ENCODE measurements at places on chromosomes 7 and 10.
A peak's percentile ranks its signal among the peaks of the same experiment; 100 is the strongest.

DNA sequence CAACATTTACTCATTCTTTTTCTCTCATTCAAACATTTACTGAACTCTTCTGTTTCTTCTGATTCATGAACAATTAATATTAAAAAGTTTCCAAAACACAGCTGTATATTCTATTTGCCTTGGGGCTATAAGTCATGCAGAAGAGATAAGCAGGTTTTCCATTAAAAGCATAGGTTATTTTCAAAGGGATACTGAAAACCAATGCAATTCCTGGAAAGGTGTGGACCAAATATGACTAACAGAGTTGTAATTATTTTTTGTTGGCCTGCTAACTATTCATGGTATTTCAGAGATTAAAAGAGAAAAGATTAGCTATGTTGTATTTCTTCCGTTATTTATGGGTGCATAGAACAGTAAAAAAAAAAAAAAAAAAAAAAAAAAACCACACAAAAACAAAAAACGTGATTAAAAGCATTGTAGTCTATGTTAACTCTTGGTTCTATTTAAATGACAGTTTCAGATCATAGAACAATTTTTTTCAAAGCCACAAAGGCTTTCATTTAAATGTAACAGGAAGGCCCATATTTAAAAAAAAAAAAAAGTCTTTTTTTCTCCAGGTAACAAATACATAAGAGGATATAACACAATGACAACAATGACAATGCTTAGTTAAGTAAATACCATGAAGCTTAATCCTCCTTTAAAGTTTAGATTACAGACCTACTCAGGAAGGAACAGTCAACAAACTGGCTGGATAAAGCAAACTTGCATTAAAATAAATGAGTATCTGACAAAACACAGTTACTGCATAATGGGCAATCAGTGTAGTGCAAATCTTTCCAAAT is 1042.9 kb downstream of the GATA3 start:
- DNase-seq: no peak

GRCh38 chr10:101145750-101146391 is 14.8 kb downstream of the TLX1 start:
- DNase-seq: no peak

DNA sequence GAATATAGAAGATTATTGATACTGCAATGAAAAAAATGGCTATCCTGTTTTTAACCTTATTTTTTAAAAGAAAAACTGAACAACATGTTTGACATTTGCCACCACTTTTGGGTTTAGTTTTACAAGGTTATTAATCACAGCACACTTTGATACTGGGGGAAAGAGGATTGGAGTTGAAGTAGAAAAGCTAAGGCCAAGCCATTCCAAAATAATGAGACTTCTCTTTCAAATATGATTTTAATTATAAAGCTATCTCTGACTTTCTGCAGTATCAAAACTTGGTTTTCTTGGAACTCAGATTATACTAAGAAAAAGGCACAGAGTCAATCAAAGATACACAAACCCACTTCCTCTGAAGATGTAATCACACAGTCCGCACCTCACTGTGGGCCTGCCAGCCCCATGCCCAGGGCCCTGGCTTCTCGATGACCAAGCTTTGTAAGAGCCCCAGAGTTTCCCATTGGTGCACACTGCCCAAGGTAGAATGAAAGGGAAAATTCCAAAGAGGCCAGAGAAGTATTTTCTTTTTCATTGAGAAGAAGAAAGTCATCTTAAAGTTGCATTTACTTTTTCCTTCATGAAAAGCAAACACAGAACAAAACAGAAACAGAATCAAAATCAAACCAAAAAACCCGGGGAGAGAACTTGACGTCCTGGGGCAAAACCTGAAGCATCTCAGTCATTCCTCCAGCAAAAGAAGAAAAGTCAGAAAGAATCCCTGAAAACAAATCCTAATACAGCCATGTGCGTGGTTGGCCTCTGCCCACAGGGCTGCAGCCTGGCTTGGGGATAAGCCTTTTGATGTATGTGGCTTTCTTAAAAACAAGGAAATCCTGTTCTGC is 187.7 kb upstream of the KLF6 start:
- DNase-seq: no peak

GRCh38 chr7:85638394-85638793 is 451.5 kb upstream of the SEMA3D start:
- DNase-seq: no peak

DNA sequence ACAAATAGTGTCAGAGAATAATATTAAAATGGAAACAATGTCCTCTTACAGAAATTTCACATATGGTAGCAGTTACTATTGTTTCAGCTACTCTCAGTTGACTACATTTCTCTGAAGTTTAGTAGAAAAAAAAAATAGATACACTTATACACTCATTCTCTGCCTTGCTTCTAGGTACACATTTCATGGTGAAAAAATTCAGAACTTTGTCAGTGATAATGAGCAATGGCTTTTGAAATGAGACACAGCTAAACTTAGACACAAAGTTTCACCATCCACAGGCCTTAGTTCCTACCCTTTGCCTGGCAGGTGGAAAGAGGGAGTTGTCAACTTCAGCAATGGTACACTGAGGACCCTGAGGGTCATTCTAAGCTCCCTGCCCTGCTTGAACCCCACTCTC is 69.2 kb downstream of the CPVL start:
- DNase-seq: no peak

GRCh38 chr7:77576856-77577255 is 39.8 kb downstream of the PTPN12 start:
- no peak for DNase-seq

DNA sequence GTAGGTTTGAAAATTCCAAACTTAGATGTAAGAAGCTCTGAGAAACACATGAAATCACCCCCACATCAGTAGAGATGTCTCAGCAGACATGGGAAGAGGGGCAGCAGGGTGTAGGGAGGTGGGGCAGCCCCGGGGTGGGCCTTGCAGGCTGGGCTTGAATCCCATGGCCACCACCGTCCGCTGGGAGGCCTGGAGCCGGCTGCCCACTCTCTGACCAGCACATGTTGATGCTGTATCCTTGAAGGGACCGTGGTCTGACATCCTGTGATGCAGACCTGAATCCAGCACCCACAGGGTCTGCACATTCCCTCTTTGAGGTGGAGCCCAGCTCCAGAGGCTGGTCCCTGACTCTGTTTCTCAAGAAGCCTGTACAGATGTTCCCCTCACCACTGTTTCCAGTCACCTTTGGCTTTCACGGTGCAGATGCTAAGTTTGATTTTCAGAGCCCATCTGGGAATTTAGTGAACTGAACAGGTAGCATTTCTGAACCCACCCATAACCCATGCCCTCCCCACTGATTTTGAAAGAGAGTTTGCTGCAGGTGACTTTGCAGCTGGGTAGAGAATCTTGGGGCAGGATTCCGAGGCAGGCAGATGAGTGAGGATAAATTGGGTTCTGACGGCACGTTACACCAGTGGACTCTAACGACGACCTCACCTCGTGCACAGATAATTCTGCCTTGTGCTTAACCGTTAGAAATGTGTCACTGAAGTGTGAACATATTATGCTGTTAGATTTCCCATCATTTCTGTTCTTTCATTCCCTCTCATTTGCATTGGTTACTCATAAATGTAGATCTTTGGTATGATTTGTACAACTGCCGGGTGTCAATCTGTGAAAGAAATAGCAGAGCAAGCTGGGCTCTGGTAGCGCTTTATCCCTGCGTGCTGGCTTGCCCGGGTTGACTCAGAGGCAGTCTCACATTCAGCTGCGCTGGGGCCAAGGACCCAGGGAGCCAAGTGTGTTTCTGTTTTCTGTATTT is 45.7 kb downstream of the IKZF1 start:
- DNase-seq: no peak

DNA sequence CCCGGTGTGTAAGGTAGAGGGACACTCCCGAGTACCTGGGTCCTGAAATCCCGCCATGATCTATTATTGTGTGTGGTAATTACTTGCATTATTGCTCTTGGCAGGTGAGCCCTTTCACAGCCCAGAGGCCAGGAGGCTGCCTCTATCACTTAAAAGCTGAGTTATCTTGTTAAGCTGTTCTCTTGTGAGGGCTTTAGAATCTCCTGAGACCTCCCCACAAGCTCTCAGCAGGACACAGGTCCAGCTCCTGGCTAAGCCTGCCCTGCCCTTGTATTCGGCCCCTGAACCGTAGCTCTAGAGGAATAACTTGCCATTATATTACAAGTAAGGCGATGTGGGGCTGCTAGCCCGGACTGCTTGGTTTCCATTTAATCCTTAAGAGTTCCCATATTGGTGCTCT is 13.9 kb downstream of the SND1 start:
- DNase-seq: no peak

- DNase-seq: no peak
Measured at GRCh38 chr7:47619806-47620205, 37.9 kb upstream of the TNS3 start.

DNA sequence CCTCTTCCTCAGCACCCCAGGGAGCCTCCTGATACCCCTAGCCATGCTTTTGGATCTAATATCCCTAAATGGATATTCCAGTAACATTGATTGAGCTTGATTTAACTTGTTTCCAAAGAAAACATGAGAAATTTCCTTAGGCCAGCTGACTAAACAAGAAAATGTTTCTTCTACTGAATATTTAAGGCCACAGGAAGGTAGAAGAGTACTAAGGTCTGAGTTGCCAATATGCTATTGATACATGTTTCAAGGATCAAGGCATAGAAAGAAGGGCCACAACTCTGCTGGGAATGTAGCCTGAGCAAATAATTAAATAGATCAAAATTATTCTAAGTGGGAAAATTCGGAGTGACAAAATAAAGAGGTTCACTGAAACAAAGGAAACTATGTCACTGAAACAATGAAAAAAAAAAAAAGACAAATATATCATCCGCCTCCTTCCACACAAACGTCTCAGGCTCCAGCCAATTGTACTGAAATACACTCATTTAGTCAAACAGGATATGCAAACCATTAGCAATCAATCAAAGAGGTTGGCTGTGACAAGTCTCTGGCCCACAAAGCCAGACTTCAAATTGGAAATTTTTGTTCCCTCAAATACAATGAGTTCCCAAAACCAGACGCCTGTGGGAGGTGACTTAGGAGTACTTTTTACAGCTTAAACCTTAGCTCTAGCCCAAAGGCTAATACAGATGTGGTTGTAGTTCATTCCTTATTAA is 396.2 kb downstream of the HTR7 start:
- no peak for DNase-seq

DNA sequence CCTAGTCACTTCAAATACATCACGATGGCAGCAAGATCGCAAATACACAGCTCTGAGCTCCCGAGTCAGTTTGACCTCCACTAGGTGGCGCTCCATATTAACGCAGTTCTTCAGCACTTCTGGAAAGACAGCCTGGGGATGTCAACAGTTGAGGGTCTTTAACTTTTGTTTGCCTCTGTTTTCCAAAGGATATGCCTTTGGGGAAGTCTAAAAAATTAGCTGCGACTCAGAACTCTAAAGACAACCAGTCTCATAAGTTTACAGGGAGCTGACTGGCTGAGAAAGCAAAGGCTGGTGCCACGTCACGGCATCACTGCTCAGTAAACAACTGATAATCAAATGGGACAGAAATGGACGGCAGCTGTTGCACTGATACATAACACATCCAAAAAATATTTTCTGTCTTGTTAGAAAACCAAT is 458.8 kb downstream of the SORCS1 start:
- DNase-seq: peak; percentile 76

DNA sequence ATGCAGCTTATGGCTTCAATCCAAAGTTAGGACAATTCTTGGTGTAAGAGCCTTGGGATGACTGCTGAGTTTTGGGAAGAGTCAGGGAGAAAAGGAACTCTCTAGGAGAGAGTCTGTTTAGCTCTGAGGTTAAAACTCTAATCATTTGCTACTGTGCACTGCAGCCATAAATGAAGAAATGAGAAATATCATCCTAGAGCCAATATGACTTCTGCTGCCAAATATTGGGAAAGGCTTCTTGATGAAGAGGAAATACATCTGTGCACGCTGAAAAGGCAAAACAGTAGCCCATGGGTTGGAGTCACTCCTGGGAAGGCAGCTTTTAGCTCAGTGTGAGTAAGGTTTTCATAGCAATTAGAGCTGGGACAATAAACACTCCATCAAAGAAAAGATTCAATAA is 308.8 kb downstream of the SFMBT2 start:
- DNase-seq: peak; percentile 65

DNA sequence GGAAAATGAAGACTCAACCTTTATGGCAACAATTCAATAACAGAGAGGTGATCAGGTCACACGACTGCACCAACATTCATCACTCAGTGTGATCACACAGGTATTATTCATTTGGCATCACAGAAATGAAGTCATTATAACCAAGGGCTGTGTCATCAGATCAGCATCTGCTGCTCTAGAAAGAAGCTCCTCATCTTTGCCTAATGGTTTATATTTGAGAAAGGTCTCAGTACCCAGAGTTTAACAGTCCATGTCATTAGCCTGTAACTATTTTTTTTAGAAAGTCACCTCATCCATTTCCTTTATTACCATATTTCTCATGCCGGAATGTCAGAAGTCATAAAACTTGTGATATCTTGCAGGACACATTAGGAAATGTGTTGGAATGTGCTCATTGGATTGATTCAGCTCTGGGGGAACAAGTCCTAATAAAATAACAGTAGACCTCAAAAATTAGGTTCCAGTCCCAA is 45.1 kb upstream of the PRKG1 start:
- peak; percentile 58 for DNase-seq

DNA sequence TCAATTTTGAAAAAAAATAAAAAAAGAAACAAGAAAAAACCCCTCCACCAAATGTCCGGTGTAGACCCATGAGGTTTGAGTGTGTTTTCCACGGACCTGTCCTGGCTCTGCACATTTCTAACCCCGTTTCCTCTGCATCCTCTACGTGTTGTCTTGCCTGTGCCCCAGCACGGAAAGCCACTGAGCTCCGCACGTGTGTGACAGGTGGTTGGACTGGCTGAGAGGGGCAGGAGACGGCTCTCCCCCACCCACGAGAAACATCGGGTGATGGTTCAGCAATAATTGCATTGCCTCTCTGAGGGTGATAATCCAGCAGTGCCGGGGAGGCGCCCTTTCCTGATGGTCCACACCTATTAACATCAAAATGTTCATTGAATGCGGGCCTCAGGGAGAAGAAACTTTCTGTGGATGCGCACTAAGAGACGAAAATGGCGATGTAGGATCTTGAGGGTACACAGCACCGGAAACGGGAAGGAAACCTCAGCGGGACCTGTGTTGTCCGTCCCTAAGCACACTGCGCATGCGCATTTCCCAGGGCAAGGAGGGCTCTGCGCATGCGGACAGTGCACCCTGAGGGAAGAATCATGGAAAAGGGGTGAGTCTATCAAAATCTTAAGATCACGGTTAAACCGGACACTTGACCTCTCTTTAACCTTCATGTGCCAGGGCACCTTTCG is 470.1 kb upstream of the ADARB2 start:
- no peak for DNase-seq

DNA sequence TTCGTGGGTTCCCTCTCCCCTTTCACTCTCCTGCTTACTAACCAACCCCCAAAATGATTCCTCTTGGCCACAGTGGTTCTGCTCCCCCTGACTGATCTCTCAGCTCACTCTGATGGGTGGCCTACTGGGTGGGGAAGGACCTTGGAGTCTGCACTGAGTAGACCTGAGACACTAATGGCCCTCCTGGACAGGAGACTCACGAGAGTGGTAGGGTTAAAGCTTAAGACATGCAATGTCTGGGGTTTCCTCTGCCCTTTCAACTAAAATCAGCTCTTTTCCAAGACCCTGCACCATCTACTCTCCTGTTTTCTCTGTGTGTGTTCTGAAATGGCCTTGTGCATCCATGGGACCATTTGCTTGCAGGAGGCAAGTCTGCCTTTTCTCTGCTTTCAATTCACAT is 631.4 kb downstream of the ACTR3B start:
- no peak for DNase-seq
